Stimulated activated CD8-positive, alpha-beta memory T cell treated with anti-CD3 and anti-CD28 coated beads, Interleukin-15, amount 100 ng/mL, for 4 hours (primary cell): ENCODE measurements at places on chromosomes 2 and 18.

DNA sequence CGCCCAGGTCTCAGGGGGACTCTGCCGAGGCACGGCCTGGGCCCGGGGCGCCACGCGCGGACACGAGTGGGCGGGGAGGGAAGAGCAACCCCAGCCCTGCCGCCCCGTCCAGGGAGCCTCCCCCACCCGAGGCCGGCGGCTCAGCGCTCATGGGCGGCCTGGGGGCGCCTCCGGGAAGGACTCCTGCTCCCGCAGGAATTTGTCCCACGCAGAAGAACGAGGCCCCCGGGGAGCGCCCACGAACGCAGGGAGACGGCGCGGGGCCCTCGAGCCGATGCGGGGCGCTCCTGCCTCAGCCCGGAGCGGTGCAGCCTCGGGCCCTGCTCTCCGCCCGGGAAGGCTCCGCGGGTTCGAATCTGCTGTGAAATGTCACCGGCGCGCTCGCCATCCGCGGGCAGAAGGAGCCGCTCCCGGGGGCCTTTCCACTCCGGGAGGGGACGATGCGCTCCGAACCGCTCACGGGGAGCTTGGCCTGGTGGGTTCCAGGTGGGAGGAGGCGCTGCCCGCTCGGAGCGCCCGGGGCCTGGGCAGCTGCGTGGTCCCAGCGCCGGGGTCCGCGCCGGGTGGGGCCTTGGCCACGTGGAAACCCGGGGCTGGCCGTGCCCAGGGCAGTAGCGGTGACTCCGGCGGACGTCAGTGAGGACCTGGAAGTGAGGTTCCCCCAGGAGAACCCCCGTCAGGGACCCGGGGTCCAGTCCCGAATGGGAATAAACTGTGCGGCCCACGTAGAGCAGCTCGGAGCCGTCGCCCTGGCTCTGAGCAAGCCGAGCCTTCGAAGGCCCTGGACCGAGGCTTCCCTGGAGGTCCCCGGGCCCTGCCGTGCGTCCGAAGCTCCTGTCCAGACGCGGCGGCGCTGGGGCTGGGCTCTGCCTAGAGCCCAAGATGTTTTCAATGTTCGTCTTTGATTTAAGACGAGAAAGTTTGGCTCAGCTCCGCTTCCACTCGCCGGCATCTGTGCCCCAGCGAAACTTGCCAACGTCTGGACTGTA lies 41.4 kb upstream of the CTDP1 start:
- no peak for DNase-seq

- no peak for DNase-seq
These were observed 31.4 kb downstream of the MAPRE2 start for GRCh38 chr18:35072616-35073015.

DNA sequence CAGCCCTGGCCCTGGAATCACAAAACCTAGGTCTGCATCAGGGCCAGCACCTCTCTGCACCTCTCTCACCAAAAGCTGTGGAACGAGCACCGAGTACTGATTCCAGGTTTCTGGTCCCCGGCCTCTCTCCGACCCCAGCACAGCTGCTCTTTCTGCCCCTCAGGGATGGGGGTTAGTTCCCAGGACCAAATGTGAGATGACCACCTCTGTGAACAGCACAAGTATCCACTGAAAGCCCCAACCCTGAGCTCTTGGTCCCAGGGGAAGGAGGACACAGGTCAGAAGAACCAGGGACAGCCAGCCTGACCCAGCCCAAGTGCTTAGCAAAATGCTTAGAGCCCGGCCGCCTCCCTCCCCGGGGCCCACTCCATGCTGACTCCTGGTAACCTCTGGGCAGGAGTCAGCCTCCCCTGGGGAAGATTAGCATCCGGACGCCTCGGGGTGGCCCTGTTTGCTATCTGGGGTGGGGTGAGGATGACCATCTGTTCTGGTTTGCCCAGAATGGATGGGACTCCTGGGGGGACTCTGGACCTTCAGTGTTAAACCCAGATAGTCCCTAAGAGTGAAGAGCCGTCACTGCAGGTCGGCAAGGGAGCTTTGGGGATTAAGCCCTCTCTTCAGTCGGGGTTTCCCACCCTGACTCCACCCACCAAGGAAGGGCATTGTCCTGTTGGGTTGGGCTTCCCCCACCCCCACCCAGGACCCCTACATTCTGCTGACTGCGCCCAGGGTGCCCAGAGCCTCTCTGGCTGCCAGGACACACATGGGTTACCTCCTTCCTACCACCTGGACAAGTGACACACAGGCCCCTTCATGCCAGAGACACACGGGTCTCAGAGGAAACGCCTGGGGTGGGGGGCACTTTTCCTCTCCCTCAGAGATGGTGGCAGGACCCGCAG lies 9.4 kb upstream of the GPR55 start:
- DNase-seq, result no peak

GRCh38 chr2:167136879-167137596 lies 248.8 kb downstream of the XIRP2 start:
- no peak for DNase-seq

DNA sequence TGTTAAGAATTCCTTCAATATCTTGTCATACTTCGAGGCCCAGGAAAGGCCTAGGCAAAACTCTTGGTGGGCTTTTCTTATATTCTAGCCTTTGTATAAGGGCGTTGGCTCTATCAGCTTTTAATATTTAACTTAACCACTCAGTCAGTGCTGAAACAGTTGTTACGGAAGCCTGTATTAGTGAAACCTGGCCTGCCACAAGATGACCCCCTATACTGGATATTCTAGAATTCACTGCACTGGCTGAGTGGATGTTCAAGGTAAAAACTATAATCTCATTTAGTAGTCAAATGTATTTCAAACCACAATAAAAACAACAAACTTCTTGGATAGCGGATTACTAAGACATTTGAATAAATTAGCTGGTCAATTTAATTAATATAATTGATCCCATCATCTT lies 91.7 kb upstream of the HNMT start:
- DNase-seq, result no peak

DNA sequence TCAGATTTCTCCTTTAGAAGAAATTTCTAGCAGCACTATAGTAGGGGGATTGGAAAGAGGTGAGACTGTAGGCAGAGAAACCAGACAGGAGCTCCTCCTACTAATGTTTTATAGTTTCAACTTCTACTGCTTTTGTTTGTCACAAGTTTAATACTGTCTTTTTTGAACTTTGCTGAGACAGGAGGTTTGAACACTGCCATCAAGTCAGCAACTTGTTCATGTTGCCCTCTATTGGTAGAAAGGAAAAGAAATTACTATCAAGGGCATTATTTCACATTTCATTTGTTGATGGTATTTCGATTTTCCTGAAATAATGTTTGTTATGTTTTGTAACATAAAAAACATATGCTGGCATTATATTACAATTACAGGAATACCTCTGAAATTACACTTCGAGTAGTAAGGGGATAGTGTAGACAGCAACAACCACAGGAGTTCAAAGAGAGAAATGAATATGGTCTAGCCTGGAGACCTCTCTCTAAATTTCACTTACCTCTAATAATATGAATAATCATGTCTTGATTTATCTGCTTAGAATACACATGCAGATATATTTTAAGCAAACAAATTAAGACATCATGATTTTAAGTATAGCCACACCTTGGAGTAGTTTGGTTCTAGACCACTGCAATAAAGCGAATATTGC lies 12.4 kb upstream of the CCDC88A start:
- no peak for DNase-seq

DNA sequence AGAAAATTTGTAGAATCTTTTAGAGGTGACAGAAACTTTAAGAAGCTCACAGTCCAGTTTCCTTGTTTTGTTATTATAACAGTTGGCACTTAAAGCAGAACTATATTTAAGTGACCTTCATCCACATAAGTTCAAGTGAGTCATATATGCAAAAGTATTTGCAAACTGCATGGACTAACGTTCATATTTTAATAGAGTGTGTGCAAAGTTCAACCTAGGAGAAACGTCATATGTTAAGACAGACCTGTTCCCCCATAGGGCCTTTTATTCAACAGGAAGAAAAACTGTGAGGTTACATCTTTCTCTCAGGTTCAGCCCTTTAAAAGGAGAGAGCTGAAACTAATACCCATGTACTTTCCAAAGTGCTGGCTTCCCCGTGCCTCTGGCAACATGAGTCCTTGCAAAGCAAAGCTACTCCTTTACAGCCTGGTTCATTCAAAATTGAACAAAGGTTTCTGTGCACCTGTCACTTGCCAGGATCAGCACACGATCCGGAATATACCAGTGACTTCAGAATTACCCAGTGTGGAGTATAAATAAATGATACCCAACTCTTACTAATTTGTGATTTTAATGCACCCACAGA lies 280.0 kb upstream of the RAB12 start:
- DNase-seq, result no peak

DNA sequence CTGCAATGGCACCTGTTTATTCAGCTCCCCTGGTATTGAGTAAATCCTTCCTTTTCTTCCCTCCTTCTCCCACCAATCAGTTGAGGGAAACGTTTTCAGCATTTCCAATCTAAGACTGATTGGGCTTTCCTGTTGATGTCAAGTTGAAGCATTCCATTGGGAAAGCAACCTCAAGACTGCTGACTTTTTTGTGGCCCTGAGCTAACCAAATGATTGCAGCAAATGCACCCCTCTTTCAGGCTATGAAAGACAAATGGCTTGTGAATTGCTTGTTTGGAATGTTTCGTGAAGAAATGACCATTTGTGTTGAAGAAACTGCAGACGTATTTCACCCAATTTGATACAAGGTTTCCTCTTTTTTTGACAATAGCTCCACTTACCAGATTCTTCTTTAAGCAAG lies 303.5 kb downstream of the EPHA4 start:
- no peak for DNase-seq
